ENCODE measurements at places on chromosomes 7 and 10.
A peak's percentile ranks its signal among the peaks of the same experiment; 100 is the strongest.

- no peak for DNase-seq
Measured at GRCh38 chr7:150435390-150436073, 14.9 kb upstream of the GIMAP8 start.

GRCh38 chr10:73865107-73865458 lies 9.3 kb downstream of the CAMK2G start:
- no peak for DNase-seq

GRCh38 chr7:134457210-134457609 lies 1.7 kb downstream of the AKR1B1 start:
- no peak for DNase-seq

- DNase-seq: no peak
Measured at GRCh38 chr10:33334153-33334804, at the start of gene NRP1. TSS of gene NRP1 (minus strand) at chr10:33334667. CDS start at chr10:33334382, 285 bp downstream.

GRCh38 chr7:134450294-134451000 lies 8.5 kb downstream of the AKR1B1 start:
- no peak for DNase-seq

- peak; percentile 95 for DNase-seq
Measured at GRCh38 chr7:47266799-47267198, 315.1 kb downstream of the TNS3 start.

- DNase-seq: no peak
Measured at GRCh38 chr7:154429666-154430404, 377.6 kb downstream of the DPP6 start.

GRCh38 chr7:140908361-140908760 lies 16.4 kb downstream of the BRAF start:
- no peak for DNase-seq

GRCh38 chr7:111903797-111904196 lies 302.4 kb downstream of the DOCK4 start:
- no peak for DNase-seq

DNA sequence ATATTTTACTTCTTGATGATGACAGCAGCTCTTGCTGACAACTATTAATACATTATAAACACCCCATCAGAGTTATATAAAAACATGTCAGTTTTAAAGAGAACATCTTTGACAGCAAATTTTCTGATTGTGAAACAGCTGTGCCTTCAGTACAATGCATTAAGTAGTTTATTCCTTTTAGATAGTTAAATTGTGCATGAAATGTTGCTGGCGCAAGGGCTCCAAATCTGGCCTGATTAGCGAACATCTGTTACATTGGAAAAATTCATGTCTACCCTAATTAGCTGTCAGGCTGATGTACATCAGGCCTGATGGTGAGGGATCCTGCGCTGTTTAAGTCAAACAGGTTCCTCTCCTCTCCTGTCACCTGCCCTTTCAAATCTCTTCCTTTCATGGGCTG lies 171.9 kb upstream of the SP8 start:
- DNase-seq: no peak

GRCh38 chr7:79828866-79829265 lies 305.8 kb upstream of the GNAI1 start:
- DNase-seq: no peak

GRCh38 chr10:128160297-128160711 lies 34.1 kb upstream of the MKI67 start:
- DNase-seq: no peak

GRCh38 chr10:99431190-99431760 lies 851 bp upstream of the GOT1 start:
- peak; percentile 61 for DNase-seq

DNA sequence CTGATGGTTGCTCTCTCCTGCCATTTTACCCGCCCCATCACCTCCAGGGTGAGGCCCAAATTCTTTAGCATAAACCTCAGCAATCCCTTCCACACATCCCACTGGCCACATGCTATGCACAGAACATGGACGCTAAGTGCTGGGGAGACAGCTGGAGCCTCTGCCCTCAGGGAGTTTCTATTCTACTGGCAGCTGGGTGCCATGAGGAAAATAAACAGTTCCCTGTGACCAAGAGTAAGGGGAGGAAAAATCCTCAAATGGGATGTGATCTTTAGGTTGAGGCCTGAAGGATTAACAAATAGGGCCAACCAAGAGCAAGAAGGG lies 1.2 kb downstream of the PARP12 start:
- no peak for DNase-seq

GRCh38 chr10:123257904-123258456 lies 103.8 kb downstream of the BUB3 start:
- no peak for DNase-seq

- no peak for DNase-seq
Measured at GRCh38 chr10:62946278-62946677, 130.1 kb upstream of the EGR2 start.

GRCh38 chr10:29471544-29471859 lies 163.3 kb downstream of the SVIL start:
- peak; percentile 32 for DNase-seq

DNA sequence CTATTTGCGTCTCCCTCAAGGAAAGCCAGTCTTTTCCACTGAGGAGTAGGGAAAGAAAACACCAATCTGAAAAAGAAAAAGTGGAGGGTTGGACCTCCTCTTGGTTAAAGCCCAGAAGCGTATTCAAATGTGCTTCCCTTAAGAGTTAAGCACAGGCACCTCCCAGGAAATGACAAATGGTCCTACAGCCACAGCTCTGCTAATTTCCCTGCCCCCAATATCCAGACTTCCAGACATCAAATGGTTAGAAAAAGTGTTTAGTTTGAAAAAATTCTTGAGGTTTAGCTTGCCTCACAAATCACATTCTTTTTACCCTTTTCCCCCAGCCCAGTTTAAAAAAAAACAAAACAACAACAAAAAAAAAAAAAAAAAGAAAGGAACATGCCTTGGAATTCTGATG lies 19.0 kb upstream of the COL1A2 start:
- no peak for DNase-seq

DNA sequence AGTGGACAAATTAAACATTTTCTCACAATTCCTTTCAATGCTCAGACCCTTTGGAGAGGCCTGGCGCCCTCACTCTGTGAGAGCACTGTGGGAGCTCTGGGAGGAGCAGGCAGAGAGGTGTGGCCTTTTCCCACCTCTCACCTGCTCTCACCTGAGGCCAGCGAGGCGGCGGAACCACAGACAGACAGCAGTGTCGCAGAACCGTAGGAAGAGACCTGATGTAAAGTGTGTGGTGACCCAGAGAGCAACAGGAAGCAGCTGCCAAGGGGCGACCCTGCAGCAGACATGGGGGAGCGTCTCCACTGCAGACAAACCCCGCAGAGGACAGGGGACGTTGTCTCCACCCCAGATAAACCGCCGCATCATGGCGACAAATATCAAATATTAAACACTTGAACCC lies 15.6 kb upstream of the PARP12 start:
- no peak for DNase-seq

DNA sequence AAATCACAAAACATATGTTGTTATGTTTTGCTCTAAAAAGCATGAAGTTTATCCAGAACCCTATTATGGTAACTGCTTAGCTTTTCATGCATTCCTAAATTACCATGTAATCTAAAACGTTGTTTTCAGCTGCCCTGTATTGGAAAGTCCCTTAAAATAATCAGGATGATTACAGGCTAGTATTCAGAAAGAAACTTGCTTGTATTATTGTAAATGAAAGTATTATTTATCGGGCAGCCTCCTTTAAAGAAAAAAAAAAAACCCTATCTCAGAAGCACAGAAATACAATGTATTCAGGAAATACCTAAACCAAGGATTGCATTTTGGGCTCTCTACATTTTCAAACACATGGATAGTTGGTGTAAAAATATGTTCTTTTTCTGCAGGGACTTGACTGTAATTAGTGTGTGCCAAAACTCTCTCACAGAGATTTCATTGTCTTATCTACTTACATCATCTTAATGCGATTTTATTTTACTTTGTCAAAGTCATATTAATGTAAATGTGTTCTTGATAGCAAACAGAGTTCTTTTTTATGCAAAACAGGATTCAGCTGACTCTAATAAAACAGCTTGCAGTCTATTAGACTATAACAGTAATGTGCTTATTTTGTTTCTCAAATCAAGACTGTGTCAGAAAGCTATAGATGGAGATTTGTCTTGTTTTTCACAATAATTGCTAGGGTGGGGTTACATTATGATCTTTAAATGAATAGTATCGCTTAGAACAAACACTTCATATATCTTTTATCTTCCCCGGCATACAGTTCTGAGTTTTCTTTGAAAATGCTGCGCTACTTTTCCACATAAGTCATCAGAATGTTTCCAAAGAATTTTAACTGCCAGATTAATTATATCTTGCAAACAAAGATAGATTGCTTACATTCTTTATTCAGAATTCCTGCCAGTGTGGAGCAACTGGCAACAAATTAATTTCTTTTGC lies 65.3 kb upstream of the ARID5B start:
- peak; percentile 52 for DNase-seq

- no peak for DNase-seq
Measured at GRCh38 chr7:47528471-47528870, 53.4 kb downstream of the TNS3 start.

DNA sequence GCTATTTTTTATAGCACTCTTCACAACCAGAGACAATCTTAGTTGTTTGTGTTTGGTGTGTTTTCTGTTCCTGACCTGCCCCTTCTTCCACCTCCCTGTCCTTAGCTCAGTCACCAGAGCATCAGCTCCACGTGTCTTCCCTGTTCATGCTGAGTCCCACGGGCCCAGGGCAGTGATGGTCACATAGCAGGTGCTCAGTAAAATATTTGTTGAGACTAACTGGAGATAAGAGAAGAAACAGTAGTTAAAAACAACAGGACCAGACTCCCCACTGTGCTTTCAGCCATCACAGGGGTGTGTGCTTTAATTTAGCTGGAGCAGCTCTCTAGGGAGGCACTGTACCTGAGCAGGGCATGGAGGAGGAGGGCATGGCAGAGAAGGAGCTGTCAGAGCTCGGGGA lies 307.3 kb upstream of the ZNF32 start:
- DNase-seq: no peak

DNA sequence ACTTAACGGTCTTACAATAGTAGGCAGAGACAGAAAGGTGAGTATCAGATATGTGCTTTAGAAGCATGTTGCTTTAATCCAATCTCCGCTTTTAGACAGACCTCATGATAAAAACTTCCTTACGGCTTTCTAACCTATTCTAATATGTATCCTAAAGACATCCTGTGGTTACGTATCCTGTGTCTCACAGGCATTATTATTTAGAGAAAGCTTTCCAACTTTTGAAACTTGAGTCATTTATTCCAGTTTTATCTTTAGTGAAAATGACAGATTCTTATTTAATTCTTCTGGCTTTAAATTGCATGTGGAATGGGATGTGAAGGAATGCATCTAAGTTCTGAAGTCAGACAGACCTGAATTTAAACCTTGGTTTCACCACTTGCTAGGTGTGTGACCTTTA lies 118.9 kb downstream of the OTUD1 start:
- no peak for DNase-seq

- no peak for DNase-seq
Measured at GRCh38 chr7:26497801-26498596, 206.3 kb downstream of the SNX10 start.

- DNase-seq: no peak
Measured at GRCh38 chr10:56633876-56634452, 272.9 kb upstream of the ZWINT start.

GRCh38 chr10:4467481-4467880 lies 358.5 kb upstream of the AKR1E2 start:
- DNase-seq: no peak

- no peak for DNase-seq
Measured at GRCh38 chr10:120308589-120308988, 148.4 kb upstream of the PLPP4 start.

DNA sequence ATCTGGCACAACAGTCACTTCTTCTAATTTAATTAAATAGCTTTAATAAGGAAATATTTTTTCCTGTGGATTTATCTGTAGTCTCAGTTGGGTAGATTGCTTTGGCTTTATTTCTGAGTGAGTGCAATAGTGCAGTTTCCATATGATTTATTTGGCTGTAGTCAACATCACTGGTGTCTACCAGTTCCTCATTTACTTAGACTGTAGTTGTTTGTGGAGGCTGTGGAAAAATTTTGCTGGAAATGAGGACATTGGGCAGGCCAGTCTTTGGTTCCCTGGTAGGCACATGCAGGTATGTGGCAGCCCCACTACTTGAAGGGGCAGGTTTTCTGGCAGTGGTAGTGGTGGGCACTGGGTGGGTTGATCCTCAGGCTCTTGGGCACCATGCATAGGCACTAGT lies 15.5 kb downstream of the TAS2R40 start:
- DNase-seq: no peak

DNA sequence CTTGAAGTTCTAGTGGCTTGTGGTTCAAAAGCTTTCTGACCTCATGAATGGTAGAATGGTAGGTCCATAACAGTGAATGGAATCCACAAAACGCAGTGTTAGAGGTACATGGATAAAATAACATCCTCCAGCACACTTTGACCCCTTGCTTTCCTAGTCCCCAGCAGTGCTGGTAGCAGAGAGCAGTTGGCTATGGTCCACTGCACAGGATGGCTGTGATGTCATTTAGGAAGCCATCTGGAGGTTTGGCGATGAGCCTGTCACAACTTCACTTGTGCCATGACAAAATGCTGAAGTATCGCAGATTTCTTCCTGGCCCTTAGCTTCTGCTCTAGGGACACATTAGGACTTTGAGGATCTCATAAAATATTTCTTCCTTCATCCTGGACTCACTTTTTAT lies 300.0 kb upstream of the FZD8 start:
- DNase-seq: no peak

DNA sequence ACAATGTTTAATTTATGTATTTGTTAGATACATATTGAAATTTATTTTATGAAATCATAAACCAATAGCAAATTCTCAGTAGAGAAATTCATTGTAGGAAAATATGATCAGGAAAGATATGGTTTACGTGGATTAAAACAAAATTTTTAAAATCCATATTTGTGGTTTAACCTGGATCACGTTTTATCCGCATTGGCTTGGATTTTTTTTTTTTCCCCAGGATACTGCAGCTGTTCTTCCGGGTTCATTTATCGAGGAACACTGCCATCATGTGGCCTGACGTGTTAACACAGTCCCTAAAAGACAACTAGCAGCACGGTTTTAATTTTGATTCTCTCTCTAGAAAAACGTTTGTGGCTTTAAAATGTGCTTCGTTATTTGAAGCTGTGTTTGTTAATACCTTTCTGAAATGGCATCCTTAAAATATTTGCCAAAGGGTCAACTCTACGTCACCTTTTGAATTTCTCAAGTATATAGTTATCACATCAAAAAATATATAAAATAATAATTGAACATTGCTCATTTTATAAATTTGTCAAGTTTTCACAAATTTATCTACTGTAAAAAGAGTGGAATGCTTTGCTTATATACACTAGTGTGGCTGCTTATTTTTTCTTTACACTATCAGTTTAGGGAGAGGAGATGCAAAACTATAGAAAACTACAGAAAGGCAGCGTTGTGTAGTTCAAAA lies 8.7 kb upstream of the ASB4 start:
- peak; percentile 66 for DNase-seq
